ENCODE measurements at places on chromosomes 7 and 10.

- DNase-seq = no peak
Observed at GRCh38 chr10:99234041-99234790, 1.4 kb downstream of the HPSE2 start.

GRCh38 chr7:120740348-120740747, 117.6 kb downstream of the TSPAN12 start:
- DNase-seq = no peak

GRCh38 chr7:37495574-37496184, 47.0 kb upstream of the ELMO1 start:
- DNase-seq = no peak

DNA sequence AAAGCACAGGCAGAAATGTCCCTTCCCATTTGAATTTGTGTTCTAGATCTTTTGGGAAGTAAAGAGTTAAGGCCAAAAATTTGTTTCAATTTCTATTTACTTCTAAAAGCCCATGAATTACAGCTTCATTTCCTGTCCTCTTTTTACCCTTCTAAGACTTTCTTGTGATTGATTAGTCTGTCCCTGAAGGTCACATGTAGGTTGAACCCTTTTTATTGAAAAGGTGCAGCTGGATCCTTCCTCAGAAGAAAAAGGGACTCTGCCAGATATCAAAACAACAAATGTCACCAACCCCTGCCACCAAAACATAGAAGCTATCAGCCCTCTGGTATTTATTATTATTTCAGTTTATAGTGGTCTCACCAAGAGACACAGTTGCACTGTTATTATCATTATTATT, 424.9 kb upstream of the DPP6 start:
- no peak for DNase-seq

GRCh38 chr7:66357087-66357486, 152.0 kb downstream of the TPST1 start:
- DNase-seq = no peak

DNA sequence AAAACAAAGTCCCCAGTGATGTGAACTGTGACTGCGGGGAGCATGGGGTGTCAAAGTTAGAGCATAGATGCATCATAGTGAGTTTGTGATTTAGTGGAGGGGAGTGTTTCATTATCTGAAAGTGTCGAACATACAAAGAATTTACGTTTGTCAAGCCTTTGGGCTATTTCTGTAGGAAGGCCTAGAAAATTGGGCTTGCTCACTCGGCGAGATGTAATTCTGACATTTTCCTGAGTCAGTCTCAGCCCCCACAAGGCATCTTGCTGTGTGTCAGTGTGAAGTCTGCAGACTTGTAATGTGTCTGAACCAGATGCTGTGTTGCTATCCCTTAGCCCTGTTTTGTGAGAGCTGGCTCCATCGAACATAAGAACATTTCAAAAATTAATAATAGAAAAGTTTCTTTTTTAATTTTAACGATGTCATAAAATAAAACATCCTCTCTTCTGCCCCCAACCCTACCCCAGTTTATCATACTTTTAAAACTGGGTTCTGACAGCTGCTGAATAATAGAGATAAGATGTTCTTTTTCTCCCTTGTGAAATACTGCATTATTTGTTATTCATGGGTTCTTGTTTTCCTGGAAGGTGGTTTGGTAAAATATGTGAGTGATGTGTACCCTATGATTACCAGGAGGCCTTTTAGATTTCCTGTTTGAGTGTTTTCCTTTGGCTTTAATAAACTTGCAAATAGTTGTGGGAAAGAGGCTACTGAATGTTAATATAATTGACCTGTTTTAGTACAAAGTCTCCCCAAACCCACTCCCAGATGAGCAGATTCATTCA, 207.4 kb downstream of the GPR158 start:
- no peak for DNase-seq

- DNase-seq = no peak
Observed at GRCh38 chr7:148466120-148466519, 124.4 kb upstream of the C7orf33 start.

DNA sequence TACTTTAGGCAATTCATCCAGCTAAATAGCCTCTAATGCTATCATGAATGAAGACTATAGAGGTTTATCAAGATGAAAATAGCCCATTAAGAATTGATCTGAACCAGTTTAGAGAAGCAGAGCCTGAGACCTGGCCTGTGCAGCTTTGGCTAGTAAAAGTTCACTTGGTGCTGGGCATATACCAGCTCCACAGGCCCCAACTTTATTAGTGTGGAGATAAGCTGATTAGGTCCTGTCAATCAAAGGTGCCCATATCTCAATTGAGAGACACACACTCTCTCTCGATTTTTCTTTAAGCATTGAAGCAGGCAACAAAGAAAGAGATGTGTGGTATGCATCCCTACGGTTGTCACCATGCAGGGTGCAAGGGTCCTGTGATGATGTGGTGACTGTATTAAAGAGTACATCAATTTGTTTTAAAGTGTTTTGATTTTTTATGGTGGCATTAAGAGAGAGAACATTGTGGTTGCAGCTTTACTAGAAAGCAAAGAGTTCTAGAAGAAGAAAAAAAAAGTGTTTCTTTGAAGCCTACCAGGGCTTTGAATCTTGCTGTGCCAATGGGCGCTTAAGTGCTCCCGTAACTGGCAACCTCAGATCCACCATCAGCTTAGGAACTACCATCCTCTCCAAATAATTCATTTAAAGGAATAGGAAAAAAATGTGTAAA, 111.6 kb downstream of the VTI1A start:
- no peak for DNase-seq

DNA sequence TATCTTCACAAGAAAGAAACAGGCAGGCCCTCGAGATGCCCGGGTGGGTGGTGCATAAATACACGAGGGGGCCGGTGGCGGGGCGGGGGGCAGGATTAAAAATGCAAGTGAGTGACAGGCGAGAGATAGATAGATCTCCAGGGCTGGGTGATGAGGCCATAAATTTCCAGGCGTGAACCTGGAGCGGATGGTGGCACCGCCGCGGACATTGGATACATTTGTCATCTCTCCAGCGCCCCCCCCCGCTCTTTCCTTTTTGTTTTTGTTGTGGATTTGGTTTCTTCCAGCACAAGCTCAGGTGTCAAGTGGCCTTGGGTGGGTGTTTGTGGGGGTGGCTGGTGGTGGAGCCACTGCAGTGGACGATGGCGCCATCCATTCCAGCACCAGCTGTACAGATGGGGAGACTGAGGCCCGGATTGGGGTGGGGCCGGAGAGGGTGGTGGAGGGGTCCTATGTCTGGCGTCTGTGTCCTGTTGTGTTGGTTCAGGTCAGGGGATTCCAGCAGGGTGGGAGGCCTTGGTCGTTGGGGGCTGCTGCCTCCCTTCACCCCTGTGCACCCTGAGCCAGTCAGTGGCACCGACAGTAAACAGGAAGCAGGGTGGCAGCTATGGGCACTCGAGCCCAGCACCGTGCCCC, 2.9 kb downstream of the ELFN1 start:
- no peak for DNase-seq
